T1000 (cell line): ENCODE measurements at places on chromosomes 2 and 18.

- no peak for DNase-seq
These were observed 19.9 kb upstream of the NCKAP5 start for GRCh38 chr2:133588144-133588543.

GRCh38 chr2:221478485-221478863 is 93.6 kb downstream of the EPHA4 start:
- no peak for DNase-seq

- peak; percentile 20 for DNase-seq
These were observed 470.6 kb upstream of the MEX3C start for GRCh38 chr18:51668101-51668500.

DNA sequence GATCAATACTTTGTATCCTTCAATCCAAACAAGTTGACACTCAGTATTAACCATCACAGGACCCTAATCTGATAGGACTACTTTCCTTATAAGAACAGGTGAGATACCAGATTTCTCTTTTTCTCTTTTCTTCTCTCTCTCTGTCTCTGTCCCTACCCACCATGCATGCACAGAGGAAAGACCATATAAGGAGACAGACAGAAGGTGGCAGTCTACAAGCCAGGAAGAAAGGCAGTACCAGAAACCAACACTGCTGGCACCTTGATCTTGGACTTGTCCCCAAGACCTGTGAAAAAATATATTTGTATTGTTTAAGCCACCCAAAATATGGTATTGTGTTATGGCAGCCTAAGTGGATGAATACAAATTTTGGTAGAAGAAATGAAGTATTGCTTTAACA is 156.2 kb upstream of the KCNH7 start:
- no peak for DNase-seq

GRCh38 chr2:54783349-54783748 is 59.9 kb downstream of the EML6 start:
- no peak for DNase-seq

DNA sequence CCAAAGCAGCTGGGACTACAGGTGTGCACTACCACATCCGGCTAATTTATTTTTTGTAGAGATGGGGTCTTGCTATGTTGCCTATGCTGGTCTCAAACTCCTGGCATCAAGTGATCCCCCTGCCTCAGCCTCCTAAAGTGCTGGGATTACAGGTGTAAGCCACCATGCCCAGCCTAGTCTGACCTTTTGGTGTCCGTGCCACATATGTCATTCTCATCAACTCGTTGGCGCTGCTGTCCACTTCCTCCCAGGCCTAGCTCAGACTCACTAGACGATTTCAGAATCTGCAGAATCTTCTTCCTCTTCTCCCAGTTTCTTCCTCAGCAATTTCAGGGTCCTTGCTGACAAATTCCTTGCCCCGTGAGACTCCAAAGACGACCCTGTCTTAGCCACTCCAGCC is 39.8 kb upstream of the DNMT3A start:
- DNase-seq = no peak

DNA sequence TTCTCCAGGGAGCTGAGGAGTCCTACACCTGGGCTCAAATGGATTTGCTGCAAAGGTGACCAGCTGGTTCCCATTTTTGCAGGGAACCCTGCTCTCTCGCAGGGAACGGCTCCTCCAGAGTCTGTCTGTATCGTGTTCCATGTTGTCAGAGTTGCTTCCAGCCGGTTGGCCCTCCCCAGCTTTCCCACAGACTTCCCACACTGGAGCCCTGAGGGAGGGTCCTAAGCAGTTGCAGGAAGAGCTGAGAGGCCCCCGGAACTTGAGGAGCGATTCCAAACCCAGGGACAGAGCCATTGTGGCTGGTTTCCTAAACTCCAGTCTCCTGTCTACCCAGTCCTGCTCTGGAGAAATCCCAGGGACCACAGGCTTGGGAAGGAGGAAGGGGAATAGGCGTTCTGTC is 121.7 kb upstream of the PPP1CB start:
- no peak for DNase-seq

DNA sequence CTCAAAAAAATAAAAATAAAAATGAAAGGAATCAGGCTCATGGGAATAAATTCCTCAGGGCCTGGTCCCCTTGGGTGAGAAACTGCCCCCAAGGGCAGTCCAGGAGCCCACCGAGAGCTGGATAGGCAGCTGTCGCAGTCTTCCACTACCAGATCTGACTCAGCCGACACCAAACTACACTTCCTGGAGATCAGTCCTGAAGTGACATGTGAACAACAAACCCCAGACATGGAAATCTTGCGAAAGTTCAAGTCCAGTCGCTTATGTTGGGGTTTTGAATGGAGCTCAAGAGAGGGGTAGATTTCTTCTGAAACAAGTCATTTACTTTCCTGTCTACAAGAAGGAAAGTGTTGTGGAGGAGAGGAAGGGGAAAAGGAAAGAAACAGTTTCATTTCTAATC is 12.9 kb downstream of the ADCY3 start:
- no peak for DNase-seq

GRCh38 chr2:86520153-86520552 is 43.1 kb downstream of the CHMP3 start:
- DNase-seq = no peak

GRCh38 chr2:238282861-238283738 is 5.3 kb downstream of the PER2 start:
- DNase-seq = no peak

GRCh38 chr18:35289727-35290093 is 319 bp downstream of the ZSCAN30 start:
- no peak for DNase-seq

- no peak for DNase-seq
These were observed 47.1 kb downstream of the ZNF532 start for GRCh38 chr18:58911766-58912165.

GRCh38 chr18:57803103-57803969 is at the start of gene ATP8B1:
Gene ATP8B1 (minus strand): TSS chr18:57803315. CDS start chr18:57731807, 71,508 bp downstream.
- DNase-seq = no peak

- DNase-seq = no peak
These were observed 175.3 kb upstream of the PID1 start for GRCh38 chr2:229446350-229446749.

DNA sequence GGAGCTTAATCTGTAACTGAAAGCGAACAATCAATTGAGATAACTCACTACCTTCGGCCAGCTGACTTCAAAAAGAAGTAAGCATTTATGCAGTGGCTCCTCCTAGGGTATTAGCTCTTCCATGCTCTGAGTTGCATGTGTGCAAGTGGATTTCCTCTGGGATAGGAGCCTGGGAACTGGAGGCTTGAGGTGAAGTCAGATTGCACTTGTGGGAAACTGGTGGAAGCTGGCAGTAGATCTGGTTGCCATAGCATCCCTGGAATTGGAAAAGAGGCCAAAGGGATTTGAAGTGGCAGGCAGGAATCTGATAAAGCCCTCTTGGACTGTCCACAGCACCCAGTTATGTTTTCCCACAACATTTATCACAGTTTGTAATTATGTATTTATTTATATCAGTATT is 50.6 kb upstream of the FMNL2 start:
- no peak for DNase-seq

- no peak for DNase-seq
These were observed 72.7 kb upstream of the MGAT4A start for GRCh38 chr2:98803405-98804264.

DNA sequence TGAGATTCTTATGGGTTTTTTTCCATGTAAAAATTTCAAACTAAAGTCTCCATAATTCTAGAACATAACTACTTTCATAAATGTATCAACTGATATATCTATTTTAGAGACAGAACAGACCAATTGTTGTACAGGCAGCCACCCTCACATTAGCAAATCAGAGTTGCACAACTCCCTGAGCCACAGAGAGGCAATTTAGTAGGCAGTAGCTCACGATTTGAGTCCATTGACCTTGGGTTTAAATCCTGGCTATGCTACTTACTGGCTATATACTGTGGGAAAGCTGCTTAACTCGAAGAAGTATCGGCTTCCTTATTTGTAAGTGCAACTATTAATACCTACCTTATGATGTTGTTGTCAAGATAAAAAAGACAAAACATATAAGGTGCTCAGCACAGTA is 16.2 kb downstream of the MTIF2 start:
- no peak for DNase-seq

DNA sequence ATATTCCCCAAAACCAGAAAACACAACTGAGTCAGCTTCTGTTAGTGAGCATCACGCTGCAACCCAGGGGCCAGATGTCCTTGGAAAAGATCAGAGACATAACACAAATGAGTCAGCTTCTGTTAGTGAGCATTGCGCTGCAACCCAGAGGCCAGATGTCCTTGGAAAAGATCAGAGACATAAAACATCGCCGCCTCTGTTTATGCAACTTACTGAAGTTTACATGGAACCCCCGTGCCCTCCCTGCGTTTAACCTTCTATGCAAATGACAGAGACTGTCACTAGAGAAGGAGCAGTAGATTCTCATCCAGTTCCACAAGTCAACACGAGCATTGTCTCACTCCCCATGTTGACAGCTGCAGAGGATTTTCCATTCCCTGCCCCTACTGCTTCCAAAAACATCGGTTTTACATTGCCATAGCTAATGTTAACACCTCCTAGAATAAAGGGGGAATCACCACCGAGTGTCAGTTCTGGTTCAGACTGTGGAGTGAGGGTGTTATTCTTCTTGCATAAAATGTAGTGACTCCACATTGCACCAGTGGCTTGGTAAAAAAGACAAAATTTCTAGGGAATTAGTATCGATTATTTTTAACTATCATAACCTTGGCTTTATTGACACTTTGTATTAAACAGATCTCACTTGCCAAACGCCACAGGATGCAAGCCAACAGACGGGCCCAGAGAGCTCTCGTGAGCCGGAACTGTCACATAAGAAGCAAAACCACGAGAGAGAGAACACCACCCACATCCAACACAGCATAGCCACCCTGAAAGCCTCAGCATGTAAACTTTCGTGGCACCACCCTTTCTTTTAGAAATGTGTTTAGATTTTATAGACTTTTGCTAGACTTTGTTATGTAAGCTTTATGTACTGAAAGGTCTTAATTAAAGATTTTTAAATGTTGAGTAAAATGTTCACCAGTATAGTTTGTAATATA is 87.7 kb downstream of the SH3YL1 start:
- DNase-seq = no peak

GRCh38 chr2:75820693-75821092 is 110.0 kb upstream of the GCFC2 start:
- DNase-seq = no peak

GRCh38 chr2:200360364-200360763 is 53.9 kb downstream of the SPATS2L start:
- no peak for DNase-seq

DNA sequence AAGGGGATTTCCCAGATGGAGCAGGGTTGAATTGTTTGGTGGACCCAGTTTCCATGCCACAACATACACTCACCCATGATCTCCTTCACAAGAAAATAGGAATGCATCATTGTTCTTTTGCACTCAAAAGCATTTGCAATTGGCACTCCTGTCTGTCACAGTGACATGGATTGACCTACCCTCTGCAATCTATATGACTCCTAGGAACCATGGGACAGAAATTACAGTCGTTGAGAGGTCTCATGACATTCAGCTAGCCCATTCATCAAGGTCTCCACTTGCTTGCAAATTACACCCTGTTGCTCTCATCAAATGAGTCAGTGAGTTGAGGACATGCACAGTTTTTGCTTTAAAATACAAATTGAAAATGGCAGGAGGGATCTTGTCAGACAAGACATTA is 448.5 kb downstream of the LPIN1 start:
- DNase-seq = no peak

DNA sequence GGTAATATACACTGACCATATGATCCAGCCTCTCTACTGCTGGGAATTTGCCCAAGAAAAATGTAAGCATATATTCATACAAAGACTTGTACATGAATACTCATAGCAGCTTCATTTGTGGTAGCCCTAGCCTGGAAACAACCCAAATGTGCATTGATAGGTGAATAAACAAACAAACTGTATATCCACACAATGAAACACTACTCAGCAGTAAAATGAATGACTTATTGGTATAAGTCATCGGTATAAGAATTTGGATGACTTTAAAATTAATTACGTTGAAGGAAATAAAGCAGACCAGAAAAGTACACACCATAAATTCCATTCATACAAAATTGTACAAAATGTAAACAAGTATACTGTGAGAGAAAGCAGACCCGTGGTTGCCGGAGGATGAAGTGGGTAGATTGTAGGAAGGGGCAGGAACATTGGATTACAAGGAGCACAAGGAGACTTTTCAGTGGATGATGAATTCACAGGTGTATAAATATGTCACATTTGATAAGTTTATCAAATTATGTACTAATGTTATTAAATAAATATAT is 376.7 kb downstream of the TDRD15 start:
- no peak for DNase-seq

DNA sequence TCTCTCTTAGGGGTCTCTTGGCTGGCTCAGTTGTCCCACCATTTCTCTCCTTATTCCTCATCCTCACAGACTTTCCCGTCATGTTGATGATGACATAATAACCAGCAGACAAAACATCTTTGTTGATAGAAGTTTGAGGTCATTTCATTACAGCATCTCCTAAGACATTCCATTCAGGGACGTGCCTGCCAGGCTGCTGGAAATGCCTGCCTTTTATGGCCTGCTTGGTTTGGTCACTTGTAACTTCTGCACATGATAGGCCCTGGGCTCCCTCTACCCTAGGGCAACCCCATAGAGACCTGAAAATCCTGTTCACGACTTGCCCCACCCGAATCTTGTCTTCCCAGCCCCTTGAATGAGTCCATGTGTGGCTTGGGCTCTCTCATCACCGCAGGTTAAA is 81.7 kb downstream of the SDC1 start:
- no peak for DNase-seq

DNA sequence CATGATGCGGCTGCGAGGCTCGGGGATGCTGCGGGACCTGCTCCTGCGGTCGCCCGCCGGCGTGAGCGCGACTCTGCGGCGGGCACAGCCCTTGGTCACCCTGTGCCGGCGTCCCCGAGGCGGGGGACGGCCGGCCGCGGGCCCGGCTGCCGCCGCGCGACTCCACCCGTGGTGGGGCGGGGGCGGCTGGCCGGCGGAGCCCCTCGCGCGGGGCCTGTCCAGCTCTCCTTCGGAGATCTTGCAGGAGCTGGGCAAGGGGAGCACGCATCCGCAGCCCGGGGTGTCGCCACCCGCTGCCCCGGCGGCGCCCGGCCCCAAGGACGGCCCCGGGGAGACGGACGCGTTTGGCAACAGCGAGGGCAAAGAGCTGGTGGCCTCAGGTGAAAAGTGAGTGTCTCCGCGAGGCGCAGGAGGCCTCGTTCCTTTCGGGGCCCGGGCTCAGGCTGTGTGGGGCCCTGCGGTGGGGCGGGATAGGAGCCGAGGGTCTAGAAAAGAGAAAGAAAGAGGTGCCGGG is 520 bp downstream of the GLS start:
- no peak for DNase-seq

GRCh38 chr2:239845968-239846367 is 179.2 kb downstream of the NDUFA10 start:
- no peak for DNase-seq

GRCh38 chr2:10977003-10977402 is 65.3 kb downstream of the KCNF1 start:
- no peak for DNase-seq

DNA sequence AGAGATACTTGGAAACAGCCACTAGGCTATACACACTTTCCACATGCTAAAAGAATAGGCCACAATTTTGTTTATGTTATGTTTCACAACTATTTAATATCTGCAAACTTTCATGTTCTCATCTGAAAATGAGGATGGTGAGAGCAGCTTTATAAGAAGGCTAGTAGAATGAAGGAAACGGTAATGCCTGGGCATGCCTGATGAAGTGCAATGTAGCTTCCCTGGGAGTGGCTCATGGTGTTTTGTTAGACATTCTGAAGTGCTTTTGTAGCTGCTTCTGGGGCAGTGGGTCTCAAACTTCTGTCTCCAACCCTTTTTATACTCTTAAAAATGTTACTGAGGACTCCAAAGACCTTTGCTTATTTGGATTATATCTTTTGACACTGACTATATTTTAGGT is 193.3 kb upstream of the VWC2L start:
- no peak for DNase-seq
